K562 (cell line): ENCODE measurements at places on chromosomes 5 and 9.

DNA sequence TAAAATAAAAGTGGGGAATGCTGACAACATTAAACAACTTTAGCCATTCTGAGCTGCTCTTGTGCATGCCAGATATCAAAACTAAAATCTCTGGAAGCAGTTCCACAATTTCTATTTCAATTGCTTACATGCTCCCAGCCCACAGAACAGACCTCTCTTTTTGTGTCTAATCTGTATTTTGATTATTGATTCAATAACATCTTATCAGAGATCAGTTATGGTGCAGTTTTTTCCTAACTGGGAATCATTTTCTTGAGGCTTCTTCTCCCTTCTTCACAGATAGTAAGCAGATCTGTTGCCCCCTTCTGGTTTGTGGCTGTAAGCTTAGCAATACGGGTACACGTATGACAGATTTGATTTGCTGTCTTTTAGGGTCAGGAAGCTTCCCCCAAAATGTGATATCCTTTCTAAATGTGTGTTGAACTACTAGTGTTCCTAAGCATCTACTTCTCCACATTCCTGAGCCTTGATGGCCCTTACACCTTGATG is 39.4 kb downstream of the MRPS27 start:
- DNase-seq, result peak; percentile 43

DNA sequence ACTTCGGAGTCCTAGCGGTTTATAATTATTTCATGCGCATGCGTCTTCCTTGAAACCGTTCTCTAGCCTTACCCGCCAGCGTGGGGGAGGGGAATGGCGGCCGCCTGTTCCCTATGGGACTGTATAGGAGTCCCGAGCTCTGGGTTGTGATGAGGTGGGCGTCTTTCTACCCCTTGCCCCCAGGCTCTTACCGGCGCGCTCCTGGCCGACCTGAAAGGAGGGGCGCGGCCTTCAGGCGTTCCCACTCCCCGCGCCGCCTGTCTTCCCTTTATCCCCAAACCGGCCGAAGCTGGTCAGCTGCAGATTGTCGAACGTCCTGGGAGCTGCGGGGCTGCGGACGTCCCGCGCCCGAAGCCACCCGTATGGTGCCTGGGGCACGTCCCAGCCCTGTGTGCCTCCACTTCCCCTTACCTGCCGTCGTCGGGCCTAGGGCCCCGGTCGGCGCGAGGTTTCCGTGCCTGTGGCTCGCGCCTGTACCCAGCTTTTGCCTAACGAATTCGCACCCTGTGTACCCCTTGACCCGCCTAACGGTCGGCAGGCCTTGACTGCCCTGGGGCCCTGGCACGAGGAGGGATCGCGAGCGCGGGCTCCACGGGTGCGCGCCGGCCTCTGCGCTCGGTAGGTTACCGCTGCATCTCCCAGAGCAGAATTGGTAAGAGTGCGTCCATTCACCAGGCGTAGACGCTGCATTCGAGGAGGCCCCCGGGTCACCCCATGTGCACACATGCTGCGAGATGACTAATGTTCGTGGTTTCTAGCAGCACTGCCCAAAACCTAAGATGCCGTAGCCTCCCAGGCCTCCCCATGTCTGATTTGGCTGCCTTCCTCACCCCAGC is 653 bp upstream of the HNRNPH1 start:
- DNase-seq, result peak; percentile 51

DNA sequence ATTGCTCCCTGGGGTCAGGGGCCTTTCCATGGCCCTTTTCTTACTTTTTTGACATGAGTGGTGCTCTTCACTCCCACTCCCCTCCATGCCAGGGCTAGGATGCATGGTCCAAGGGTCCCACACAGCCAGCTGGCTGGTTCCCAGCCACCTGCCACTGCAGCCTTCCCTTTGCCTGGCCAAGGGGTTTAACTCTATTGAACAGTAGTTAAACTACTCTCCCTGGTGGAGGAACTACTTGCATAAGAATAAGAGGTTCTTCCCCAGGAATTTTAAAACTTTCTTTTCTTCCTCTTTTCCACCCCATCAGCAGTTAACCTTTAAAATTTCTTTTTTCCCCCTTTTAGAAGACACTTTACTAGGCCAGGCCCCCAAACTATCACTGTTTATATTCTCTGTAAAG is 1532.8 kb upstream of the ACO1 start:
- no peak for DNase-seq

- no peak for DNase-seq
Measured at GRCh38 chr5:167123126-167123525, 1168.3 kb upstream of the WWC1 start.

DNA sequence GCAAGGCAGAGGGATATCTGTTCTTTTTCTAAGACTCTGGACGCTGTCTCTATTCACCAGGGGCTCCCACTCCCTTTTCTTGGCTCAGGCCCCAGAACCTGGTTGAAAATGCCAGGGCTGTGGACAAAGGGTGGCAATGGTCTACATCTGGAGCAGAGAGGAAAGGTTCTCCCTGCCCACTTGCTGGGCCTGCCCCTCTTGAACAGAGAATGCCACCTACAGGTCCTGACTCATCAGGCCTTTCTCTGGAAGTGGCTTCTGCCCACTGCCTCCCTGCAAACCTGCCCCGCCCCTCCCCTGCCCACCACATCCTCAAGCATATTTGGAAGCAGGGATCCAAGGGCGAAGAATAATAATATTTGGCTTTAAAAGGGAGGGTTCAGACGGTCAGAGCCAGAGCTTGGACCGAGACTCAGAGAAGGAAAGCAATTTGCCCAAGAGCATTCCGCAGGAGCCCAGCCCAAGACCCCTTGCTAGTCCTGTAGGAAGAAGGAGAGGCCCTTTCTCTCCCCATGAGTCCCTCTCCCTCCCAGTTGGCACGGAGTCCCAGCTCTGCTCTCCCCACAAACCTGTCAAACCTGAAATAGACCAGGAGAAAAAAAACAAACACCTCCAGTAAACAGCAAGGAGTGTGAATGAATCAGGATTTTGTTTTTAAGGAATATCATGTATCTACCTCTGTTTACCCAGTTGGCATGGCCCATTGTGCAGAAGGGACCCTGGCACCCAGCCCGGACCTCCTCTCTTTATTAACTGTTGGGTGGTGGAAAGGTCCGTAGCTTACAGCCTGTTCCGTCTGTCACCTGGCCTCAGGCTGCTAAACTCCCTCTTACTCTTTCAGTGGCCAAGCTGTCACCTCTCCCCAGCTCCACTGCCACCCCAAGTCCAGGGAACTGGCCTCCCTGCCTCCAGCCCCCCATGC is 37.7 kb upstream of the STXBP1 start:
- no peak for DNase-seq
